Heart right ventricle (tissue), 16 donors: ENCODE measurements at places on chromosomes 7 and 10. TPM values are rescaled to one million over a fixed set of nuclear protein-coding genes. Genes with fewer than 3 reads are reported as not detected.

DNA sequence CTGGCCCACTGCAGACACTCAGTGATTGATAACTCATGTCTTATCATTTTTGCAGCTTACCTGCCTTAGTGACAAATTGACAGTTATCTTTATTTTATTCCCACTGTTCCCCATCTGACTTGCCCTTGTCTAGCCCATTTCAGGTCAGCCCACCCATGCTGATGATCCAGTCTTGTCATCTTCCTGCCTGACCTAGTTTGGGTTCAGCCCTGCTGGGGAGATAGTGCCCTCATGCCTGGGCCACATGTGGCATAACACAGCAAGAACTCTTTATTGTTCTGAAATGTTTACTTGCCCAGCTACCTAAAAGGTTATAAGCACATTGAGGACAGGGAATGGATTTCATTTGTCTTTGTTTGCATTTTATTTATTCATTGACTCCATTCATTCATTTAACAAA, 75.6 kb downstream of the ENTPD1 start:
- DNase-seq = no peak

DNA sequence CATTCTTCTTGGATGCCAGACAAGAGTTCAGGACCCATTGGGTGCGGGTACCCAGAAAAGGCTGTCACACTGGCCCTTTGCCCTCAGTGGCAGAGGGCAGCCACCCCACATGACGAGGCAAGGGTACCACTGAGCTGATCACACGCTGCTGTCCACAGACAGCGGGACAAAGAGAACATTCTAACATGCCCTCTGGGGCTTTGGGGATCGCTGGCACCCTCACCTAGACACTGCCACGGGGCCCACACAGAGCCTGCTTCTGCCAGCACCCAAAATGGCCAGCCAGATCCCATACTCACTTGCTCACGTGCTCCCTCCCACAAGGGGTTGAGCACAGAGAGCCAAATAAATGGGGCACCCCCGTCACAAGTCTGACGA, 16.7 kb upstream of the SPOCK2 start:
- no peak for DNase-seq

DNA sequence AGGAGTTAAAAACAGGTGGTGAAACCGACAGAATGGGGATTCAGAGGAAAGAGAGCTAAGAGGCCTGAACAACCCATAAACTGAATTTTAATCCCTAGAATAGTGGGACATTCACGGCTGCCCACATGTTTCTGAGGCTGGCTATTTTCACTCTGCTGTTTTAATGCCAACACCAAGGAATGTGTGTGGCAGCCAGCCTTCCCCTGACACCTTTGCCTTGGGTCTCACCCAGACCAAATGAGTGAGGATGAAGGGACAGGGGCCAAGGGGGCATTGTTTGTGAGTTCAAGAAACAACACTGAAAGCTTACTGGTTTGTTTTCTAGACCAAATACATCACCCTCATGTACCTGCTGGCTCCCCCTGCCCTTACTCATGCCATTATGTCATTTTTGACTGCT, 164.3 kb downstream of the JAZF1 start:
- no peak for DNase-seq

DNA sequence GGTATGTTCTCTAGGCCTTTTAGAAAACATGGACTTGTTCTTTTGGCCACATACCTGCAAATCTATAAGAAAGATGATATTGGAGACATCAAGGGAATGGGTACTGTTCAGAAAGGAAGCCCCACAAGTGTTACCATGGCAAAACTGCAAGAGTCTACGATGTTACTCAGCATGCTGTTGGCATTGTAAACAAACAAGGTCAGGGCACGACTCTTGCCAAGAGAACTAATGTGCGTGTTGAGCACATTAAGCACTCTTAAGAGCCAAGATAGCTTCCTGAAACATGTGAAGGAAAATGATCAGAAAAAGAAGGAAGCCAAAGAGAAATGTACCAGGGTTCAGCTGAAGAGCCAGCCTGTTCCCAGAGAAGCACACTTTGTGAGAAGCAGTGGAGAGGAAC, 37.1 kb downstream of the SDK1 start:
- no peak for DNase-seq

The SDK1 gene
- total RNA-seq = 3.4 TPM

DNA sequence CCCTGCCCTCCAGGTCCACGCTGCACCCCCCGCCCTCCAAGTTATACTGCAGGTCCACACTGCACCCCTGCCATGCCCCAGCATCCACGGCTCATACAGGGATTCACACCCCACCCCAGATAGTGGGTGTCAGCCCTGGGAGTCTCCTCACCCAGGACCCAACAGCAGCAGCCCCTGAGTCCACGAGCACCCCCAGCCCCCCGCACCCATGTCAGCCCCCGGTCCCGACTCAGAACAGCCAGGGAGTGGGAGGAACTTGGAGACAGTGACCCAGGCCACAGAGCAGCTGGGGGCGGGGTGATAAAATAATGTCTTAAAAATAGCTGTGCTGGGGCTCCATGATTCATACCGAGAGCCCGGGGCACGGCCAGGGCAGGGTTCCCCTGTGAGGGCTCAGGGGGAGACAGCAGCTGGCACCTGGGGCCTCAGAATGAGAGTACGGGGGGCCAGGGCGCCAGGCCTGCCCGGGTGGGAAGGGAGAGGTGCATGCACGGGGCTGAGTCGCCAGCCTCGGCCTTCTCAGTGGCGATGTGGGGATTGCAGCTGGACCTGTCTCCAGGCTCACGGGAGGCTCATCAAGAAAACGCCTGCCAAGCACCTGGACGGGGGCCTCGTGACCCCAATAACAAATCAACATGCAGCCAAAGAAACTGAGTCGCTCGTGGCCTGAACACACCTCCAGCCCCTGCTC, 29.8 kb downstream of the ADAP1 start:
- peak; percentile 27 for DNase-seq

DNA sequence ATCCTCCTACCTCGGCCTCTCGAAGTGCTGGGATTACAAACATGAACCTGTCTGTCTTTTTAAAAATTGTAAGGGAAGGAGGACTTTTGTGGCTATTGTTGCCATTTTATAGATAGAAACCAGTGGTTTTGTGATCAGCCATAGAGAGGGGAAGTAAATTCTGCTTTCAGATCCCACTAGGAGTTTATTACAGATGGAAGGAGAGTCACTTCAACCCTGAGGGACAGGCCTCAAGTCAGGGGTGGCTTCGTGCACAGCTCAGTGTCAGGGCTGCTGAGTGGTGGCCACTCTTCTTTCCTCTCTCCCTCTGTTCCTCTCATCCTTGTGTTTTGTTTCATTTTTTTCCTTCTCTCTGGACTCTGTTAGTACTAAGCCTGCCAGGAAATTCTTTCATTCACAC, 60.8 kb downstream of the OGDH start:
- no peak for DNase-seq

DNA sequence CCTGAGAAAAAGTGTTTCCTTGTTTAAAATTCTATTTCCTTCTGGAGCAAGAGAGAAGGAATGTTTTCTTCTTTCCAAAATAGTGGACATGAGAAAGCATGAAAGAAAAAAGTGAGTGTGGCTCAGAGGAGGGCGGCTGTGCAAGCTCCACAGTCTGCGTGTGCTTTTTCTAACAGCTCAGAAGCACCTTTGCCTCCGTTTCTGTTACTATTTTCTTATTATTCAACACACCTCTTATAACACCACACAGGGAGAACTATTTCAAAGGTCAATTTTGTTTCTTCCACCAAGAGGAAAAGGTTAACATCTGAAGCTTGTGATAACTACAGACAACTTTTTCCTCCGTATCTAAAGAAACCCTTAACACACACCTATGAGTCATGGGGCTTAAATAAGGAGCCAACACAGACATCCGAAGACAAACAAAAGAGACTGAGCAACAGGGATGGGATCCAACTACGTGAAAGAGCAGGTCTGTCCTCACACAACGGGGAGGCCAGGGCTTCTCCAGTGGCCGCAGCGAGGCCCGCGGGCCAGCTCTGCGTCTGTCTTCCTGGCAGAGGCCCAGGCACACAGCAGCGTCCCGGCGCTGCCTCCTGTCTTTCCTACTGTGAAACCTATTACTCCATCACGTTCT, 36.2 kb upstream of the NCAPG2 start:
- peak; percentile 32 for DNase-seq

- no peak for DNase-seq
Measured at GRCh38 chr7:73659983-73660382, 7.6 kb upstream of the VPS37D start.

DNA sequence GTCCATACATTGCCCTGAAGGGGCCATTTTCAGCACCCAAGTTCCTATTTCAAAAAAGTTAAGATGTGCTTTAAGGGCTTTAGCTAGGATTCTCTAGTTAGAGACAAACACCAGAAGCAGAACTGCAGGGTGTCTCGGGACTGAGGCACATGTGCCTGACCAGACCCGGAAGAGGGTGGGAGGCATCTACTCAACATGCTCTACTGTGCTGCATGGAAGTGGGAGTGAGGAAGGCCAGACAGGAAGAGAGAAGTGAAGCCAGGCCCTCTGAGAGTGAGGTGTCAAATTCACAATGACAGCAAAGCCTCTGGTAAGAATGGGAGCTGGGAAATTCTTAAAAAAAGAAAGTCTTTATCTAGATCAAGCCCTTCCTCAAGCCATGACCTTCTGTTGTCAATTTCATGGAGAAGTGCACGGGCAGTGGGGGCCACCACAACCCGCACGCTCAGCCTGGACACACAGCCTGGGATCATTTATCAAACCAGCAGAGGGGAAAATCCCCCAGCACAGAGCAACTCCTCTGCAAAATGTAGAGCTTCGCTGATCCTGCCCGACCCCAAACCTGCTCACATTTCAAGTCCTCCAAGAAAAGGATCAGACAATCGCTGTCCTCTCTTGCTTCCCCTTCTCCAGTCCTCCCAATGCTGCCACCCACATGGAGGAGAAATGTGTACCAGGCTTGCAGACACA, 38.7 kb downstream of the PLXNA4 start:
- DNase-seq = no peak

DNA sequence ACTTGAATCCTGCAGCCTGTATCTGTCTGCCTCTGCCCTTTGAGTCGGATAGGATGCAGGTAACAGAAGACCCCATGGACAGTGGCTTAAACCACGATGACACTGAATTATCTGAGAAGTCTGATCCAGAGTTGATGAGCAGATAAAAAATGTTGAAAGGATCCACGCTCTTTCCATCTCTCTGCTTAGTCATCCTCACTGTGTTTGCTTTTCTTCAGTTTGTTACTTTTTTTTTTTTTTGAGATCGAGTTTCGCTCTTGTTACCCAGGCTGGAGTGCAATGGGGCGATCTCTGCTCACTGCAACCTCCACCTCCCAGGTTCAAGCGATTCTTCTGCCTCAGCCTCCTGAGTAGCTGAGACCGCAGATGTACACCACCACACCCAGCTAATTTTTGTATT, 36.9 kb upstream of the GOLGA7B start:
- no peak for DNase-seq

GRCh38 chr7:27775782-27776181, 35.8 kb downstream of the TAX1BP1 start:
- no peak for DNase-seq

The PAPOLB gene
- total RNA-seq = 0.10 TPM

DNA sequence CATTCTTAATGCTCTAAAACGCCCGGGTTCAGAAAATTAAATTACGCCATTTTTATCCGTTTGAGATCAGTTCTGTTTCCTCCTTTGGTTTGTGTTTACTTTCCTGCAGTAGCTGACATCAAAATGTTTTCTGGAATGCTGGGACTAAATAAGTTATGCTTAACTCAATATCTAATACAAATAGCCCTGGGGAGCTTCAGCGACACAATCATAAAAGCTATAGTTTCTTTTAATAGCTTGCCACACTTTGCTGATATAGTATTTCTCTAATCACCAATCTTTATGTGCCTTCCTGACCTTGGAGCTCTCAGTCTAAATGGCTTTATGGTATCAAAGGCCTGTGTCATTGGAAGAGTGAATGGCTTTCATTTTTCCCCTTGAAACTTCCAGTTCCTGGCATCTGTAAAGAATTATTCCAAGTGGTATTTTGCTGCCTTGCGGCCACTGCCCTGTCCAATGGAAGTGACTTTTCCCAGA, 202.7 kb downstream of the HDAC9 start:
- DNase-seq = no peak

DNA sequence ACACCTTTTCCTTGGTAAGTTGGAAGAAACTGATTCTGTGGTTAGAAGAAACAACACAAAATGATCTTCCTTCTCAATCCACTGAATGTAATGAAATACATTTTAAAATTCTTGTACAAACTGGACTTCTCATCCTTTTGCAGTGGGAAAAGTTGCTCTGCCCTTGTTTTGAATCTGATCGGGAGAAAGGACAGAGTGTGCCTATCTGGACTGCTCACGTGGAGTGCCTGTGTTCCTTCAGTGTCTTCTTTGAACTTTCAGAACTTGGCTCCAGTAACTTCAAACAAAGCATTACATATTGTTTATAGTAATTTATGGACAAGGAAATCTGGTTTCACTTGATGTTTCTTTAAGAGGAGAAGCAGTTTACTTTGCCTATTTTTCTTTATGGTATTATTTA, 17.1 kb downstream of the SLC26A3 start:
- DNase-seq = no peak
